ENCODE measurements at places on chromosomes 6 and 20.
A peak's percentile ranks its signal among the peaks of the same experiment; 100 is the strongest.

- DNase-seq: no peak
Observed at GRCh38 chr6:6333501-6333900, 13.0 kb upstream of the F13A1 start.

DNA sequence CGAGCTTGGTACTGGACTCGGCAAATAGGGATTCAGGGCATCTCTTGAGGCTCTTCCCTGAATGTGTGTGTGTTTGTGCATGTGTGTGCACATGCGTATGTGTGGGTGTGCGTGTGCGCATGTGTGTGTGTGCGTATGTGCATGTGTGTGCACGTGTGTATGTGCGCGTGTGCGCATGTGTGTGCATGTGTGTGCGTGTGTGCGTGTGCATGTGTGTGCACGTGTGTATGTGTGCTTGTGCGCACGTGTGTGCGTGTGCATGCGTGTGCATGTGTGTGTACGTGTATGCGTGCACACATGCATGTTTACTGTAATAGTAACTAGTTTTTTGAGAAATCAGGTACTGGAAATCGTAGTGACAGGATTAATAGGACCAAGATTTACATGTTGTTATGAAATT lies 117.7 kb downstream of the SMOC2 start:
- no peak for DNase-seq

DNA sequence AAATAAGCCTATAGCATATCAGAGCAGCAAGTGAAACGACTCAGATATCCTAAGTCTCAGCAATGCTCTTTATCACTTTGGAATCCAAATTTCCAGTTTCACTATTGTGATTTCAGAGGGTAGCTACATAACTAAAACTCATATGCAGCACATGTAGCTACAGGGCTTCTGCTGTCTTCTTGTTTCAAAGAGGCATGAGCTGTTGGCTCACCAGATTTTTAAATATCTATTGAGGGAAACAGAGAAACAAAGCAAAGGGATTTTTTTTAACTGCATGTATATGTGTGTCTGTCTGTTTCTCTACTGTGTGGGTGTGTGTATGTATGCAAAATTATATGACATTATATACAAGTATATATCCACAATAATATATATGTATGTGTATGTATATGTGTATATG lies 258.4 kb downstream of the HDGFL1 start:
- DNase-seq: no peak

DNA sequence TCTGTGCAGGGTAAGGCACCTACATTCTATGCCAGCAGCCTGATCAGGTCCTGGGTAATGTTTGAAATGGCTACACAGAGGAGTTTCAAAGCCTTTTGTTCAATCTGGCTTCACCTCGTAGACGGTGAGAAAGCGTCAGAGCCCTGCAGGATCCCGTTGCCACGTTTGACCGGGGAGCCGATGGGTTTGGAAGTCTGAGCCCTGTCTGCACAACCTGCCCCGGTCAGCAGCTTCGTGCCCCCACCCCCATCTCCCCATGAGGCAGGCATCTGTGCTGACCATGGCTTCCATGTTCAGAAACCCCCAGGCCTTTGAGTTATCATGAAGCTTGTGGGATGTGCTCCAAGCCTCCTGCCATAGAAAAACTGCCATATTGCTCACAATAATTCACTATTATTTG lies 63.9 kb downstream of the PTPN1 start:
- no peak for DNase-seq

DNA sequence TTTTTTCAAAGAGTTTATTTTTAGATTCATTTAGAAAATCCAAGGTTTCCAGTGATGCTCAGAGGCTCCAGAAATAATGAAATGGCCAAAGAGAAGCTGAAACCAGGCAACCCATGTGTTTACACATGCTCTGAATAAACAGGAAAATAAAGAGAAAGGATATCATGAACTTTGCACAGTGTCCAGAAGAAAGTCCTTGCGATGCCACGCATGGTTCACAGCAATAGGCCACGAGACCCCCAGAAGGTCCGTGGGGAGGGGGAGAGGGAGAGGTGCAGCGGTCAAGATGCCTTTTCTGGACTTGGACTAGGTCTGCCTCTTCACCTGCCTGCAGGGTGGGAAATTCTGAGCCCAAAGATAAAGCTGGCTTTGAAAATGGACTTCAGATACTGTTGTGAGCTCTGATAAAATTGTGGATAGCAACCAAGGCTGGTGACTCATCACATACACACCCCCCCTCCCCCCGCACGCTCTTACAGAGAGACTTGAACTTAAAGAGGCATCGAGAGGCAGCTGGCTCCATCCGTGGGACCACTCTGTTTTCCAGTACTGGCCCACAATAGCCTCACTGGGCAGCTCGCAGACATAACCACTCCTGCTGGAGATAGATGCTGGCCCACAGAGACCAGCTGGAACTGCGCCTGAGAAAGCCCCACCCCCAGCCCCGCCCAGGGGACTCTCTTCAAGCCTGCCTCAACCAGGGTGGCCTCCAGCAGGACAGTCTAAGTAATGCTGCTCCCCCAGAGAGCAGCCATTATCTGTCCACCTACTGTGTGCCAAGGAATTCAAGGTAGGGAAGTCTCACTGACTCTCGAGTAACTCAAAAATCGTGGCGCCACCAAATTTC lies 21.2 kb upstream of the NFATC2 start:
- DNase-seq: peak; percentile 48

DNA sequence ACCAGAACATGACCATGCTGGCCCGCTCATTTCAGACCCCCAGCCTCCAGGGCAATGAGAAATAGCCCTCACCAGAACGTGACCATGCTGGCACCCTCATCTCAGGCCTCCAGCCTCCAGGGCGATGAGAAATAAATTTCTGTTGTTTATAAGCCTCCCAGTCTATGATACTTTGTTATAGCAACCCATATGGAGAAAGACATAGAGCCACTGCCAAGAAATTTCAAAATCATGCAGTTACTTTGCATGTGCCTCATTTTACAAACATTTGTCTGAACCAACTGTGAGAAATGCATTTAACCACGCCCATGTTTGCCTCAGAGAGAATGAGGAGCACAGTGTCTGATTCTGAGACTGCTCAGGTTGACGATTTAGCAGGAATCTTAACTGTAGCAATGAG lies 15.5 kb downstream of the CYP39A1 start:
- no peak for DNase-seq

- DNase-seq: no peak
Observed at GRCh38 chr6:93468291-93468690, 48.9 kb upstream of the EPHA7 start.

DNA sequence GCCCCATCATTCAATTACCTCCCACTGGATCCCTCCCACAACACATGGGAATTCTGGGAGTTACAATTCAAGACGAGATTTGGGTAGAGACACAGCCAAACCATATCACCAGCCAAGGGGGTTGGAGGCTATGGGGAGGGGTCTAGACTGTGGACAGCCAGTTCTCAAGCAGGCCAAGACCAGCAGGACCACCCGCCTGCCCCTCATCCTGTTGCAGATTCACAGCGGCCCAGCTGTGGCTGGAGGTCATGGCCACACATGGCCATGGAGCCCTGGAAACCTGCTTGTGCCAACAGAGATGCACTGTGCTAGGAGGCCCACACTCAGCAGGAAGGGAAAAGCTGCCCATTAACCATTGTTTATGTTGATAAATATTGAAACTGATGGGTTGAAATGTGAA lies 240.5 kb downstream of the TTLL2 start:
- no peak for DNase-seq

DNA sequence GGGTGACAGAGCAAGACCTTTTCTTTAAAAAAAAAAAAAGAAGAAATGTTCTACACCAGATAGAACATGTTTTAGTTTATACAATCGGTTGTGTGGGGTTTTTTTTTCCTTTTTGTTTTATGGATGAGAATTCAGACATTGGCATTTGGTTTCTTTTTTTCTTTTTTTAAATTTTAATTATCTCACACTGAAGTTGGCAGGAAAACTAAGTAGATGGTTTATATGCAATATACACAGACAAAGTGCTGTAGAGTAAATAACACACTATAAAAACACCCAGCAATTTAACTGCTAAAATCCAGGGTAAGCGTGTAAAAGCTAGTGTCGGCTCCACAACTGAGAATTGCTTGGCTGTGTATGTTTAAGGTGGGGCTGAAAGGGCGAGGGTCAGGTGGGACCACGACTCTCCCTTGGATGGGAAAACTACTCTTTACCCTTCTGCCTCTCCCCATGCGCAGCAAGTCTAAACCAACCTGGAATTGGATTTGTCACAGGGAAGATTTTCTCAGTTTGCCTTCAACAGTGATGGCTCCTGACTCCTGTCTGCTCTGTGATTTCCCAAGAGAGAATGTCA lies 147.1 kb upstream of the MARCKS start:
- DNase-seq: no peak

DNA sequence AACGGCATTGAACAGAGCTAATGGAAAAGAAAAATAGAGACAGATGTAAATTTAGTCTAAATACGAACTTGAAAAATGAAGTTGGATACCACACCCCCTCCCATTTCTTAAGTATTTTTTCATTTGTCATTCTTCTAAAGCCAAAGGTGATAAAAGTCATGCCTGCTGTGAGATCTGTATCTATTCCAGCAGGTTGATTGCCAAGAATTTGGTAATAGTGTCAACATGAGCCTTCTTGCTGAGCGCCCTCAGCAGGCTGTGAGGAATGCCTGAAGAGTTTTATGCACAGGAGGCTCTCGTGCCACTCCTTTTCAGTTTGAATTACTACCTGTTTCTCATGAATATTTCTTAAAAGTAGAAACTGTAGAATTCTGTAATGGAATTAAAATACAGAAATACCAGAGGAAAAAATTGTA lies 165.4 kb downstream of the QKI start:
- DNase-seq: no peak

DNA sequence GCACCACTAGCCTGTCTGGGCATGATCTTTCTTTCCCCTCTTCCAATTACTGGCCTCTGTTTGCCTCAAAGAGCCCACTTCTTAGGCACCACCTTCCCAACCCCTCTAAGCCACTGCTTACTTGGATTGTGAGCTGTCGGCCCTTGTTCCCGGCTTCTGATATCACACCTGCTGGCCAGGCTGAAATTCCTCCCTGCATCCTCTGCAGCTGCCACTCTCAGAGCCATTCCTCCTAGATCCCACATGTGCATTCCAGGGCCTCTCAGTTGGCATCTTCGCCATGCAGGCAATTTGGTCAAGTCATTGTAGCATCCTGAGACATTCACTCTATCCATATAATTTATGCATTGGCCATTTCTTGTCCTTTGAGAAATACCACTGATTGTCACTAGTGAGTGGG lies 135.9 kb downstream of the OLIG3 start:
- no peak for DNase-seq

DNA sequence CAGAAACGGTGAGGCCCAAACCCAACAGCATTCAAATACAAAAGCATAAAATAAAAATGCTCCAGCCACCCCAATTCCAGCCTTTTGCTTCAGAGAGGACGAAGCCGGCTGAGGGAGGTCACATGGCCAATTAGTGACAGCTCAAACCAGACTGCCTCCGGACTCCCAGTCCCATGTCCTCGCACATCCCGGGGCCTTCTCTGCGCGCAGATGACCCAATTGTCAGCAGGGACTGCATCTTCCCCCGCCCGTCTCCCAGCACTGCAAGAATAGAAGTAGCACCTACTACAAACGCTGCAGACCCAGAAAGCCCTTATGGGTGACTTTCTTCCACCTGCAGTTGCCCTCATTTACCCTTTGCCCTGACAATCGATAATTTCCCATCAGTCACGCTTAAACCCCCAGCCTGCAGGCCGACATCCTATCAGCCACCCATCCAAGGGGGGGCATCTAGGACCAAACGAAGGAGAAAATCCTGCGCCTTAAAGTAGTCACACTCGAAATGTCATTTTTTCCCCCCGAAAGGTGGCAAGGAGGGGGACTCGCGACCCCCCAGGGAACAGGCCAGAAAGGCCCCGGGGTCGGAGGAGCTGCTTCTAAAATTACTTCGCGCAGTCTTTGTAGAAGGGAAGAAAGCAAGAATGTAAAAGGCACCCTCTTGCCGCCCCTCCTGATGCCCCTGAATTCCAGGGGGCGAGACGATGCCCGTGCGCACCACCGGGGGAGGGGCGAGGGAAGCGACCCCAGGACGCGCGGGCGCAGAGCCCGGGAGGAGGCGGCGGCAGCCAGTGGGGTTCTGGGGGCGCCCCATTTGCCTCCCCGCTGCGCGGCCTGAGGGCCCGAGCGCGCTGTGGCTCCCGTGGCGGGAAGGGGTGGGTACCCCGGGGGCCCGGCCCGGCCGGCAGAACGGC lies 792 bp downstream of the SLC23A2 start:
- peak; percentile 7 for DNase-seq

- DNase-seq: no peak
Observed at GRCh38 chr20:5779071-5779900, 29.1 kb downstream of the SHLD1 start.

DNA sequence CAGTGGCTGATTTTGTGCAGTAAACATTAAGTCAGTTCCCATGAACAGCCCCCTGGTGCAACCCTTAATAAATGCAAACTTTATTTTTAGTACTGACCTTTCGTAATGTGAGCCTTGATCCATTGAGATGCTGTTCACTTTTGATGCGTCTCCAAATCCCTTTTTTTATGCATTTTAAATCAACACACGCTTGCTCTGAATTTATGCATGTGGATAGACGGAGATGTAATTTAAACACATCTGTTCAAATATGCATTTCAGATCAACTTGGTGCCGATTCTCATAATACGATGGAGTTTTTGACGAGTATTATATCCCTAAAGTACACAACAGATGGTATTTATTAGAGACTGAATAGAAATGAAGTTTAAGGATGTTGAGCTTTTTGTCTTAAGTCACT lies 505.7 kb downstream of the CDKAL1 start:
- DNase-seq: no peak

GRCh38 chr6:38302081-38302480 lies 337.6 kb downstream of the BTBD9 start:
- DNase-seq: no peak

DNA sequence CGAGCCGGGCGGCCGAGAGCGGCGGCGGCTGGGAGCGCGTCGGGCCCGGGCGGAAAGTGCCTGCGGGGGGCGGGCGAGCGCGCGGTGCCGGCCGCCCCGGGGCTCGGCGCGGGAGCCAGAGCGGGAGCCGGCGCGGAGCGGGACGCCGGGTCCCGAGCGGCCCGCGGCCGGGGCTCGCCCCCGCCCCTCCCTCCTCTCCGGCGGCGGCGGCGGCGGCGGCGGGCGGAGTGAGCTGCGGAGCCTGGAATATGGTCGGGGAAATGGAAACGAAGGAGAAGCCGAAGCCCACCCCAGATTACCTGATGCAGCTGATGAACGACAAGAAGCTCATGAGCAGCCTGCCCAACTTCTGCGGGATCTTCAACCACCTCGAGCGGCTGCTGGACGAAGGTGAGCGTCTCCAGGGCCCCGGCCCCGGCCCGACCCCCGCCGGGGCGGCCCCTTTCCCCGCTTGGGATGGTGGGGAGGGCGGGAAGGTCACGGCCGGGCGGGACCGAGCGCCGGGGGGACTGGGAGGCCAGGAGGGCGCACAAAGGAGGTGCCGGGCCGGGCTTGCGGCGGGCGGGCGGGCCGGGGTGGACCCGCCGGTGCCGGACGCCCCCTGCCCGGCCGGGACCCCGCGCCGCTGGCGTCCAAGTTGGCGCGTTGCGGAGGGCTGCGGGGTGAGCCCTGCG lies 565 bp downstream of the QKI start:
- peak; percentile 39 for DNase-seq

DNA sequence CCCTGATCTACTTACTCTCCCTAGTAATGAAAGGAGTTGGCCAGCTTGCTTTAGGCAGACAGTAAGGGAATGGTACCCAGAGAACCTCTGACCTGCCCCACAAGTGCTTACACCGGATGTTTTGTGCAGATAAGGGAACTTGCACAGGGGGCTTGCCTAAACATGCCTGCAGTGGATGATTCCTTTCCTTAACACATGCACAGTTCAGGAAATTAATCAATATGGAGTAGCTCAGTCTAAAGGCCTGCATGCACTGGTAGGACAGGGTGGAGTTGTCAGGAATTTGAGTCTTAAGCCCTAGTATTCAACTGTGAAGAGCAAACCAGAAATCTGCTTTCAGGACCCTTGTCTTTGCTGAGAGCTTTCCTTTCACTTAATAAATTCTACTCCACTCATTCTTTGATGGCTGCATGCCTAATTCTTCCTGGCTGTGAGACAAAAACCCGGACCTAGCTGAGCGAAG lies 3.9 kb upstream of the TRIM38 start:
- DNase-seq: no peak

Data from CD4-positive, alpha-beta memory T cell (primary cell).